HuH-7.5 (cell line): ENCODE measurements at places on chromosomes 12 and 14.

GRCh38 chr14:57008534-57008933, 198.3 kb upstream of the OTX2 start:
- no peak for DNase-seq

DNA sequence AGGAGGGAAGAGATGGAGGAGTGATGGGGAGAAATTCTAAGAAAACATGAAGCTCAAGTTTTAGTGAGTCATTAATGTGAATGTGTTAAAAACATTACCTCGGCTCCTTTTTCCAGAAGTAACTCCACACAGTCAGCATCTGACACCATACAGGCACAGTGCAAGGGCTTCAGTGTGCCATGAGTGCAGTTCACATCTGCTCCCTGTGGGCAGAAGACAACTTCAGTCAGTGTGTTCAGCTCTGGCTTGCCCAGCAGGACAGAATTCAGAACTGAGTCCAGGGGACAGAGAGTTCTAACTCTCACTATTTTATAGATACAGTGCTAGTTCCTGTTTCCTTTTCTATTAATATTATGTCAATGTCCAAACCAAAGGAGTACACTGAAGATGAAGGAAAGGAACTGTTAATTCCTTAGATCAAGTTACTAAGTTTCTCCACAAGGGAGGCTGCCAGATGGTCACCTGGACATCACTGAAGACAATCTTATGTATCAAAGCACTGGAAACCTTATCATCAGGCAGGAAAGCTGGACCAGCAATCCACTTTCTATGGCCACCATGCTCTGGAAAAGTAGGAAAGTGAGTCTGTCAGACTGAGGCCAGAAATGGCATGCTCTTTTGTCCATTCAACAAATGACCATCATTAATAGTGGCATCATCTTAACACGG, 6.1 kb downstream of the ASB8 start:
- DNase-seq: no peak

- DNase-seq: peak; percentile 75
Observed at GRCh38 chr12:109719123-109720022, 5.7 kb downstream of the FAM222A start.

DNA sequence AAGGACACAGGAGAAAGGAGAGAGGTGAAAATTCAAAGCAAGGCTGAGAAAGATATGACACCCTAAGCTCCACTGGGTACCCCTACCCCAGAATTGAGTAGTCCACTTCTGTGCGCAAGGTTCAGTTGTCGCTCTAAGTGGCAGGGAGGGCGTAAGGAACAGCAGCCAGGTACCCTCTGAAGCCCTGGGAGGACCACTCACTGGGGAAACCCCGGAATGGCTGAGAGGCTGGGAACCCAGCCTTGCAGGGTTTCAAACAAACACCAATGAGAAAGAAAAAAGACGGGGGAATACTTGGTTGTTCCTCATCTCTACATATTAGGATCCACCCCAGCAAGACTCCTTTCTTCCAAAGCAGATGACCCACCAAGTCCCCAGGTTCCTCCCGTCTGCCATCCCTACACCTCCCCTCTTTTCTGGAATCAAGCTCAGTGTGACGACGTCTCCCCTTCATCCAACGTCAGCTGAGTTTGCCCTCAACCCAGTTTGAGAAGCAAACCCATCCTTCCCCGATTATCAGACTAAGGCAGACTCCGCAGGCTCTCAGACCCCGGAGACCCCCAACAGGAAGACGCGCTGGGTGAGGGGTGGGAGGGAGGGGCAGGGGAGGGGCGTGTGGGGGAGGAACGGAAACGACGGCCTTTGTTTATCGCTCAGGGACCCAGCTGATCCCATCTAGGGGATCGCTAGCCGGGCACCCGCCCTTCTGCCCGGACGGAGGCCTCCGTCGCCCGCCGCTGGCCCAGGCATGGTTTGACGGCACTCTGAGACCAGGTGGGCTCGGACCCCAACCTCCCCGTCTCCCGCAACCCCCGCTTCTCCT, 795 bp downstream of the LMBR1L start:
- no peak for DNase-seq

DNA sequence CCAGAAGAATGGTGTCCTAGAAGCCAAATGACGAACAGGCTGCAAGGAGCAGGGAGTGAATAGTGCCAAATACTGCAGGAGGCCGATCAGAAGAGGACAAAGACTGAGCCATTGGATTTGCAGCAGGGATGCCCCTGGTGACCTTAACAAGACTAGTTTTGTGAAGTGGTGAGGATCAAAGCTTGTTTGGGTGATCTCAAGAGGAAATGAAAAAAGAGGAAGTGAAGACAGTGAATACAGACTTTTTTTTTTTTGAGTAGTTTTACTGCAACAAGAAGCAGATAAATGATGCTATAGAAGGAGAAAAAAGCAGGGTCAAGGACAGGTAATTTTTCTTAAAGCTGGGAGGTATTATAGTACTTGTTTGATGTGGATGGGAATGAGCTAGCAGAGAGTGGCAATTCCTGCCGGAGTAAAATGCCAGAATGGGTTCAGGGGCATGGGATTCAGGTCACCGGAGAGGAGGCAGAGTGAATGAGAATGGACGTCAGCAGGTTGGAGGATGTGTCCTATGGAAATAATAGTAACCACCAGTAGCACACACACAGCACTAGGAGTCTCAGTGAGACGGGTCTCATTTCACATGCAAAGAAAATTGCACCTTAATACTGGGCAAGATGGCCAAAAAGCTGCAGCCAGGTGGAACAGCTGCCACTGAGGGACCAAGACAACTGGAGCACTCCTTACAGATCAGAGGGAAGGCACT, 345.8 kb upstream of the CCDC196 start:
- no peak for DNase-seq

- DNase-seq: peak; percentile 83
Observed at GRCh38 chr12:130818635-130819576, 20.1 kb downstream of the STX2 start.

DNA sequence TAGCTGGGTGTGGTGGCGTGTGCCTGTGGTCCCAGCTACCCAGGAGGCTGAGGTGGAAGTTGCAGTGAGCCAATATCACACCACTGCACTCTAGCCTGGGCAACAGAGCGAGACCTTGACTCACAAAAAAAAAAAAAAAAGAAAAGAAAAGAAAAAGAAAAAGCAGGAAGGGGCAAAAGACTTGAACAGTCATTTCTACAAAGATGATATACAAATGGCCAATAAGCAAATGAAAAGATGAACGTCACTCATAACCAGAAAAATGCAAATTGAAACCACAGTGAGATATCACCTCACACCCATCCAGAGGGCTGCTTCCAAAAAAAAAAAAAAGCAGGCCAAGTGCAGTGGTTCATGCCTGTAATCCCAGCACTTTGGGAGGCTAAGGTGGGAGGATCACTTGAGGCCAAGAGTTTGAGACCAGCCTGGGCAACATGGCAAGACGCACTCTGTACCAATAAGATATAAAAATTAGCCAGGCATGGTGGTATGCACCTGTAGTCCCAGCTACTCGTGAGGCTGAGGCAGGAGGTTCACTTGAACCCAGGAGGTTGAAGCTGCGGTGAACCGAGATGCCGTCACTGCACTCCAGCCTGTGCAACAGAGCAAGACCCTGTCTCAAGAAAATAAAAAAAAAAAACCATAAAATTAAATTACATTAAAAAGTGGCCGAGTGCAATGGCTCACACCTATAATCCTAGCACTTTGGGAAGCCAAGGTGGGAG, 20.5 kb downstream of the UBC start:
- DNase-seq: no peak

DNA sequence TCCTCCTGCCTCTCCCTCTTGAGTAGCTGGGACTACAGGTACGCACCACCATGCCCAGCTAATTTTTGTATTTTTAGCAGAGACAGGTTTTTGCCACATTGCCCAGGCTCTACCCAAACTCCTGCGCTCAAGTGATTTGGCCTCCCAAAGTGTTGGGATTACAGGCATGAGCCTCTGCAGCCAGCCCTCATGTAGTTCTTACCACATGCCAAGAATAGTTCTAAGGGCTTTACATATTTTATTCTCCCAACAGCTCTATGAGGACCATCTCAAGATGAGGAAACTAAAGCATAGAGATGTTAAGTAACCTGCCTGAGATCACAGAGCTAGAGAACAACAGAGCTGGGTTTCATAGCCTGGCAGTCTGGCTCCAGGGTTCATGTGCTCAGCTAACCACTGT, 37.9 kb upstream of the ALDH2 start:
- no peak for DNase-seq

DNA sequence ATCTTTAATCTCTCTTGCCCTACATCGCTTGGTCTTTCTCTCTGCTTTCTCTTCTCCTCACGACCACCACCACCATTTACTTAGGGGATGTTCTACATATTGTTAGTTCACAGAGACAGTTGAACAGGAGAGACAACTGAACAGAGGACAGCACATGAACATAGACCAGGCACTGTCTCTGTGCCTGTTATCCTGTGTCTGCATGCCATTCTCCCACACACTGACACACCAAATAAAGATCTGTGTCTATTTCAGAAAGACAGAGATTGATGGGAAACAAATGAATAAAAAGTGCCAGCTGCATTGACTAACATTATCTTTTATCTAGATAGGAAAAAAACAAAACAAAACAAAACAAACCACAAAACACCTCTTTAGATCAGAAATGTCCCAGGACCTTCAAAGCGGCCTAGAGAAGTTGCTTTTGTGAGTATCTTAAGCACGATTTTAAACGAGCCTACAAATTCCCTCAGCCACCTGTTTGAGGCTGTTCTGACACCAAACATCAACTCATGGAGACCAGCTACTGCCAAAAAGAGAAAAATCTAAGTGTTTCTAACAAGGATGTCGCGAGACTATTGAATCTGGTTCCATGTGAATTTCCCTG, 77.6 kb upstream of the PARP11 start:
- DNase-seq: no peak

- DNase-seq: no peak
Observed at GRCh38 chr14:34935488-34935887, 47.3 kb upstream of the SRP54 start.

DNA sequence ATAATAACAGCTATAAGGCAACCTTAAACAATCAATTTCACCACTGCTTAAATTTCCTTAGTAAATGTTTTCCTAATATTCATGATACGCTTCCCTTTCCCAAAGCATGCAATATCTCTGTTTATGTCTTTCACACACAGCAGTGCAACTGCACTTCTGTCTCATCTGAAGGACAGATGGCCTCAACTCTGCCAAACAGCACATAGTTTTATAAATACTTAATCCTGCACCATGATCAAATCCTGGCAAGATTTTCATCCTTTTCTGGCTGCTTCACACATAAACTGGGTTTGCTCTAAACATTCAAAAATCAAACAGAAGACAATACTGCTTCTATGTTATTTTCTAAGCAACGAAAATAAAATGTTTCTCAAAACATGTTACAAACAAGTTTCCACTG, 266.3 kb downstream of the ITPR2 start:
- no peak for DNase-seq

DNA sequence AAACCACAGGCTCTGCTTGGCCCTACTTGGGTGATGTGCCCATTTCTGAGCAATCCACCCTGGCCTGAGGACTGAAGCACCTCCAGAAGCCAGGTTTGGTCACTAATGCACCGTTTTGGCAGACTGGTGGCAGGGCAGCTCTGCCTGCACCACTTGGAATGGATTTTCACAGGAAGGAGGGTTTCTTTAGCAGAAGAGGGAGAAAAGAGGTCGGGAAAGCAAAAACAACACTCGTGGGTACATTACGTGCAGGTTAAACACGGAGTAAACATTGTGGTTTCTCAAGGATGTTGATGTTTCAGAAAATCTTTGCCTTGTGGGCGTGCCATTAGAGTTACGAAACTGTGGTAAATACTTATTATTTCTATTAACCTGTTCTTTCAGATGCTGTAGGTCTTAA, 70.8 kb downstream of the KCNA5 start:
- DNase-seq: no peak

GRCh38 chr12:54053751-54054741, at the start of gene HOXC4:
Gene HOXC4 (plus strand): TSS chr12:54053835. CDS start chr12:54053923, 88 bp downstream.
- DNase-seq: peak; percentile 86

GRCh38 chr12:112176321-112177010, 51.1 kb downstream of the TRAFD1 start:
- no peak for DNase-seq

- no peak for DNase-seq
Observed at GRCh38 chr12:40614923-40615322, 77.3 kb upstream of the CNTN1 start.

DNA sequence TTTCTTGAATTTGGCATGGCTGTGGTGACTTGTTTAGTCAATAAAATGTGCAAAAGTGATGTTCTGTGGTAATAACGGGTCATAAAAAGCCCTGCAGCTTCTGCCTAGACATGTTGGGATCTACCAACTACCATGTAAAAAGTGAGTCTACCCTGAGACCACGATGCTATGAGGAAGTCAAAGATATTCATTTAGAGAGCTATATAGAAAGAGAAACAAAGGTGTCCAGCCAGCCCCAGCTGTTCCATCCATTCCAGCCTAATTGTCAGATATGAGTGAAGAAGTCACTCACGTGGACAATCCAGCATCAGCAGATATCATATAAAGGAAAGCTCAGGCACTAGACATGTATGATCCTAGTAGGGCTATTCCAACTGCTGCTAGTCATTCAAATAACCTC, 117.2 kb upstream of the SSTR1 start:
- no peak for DNase-seq

DNA sequence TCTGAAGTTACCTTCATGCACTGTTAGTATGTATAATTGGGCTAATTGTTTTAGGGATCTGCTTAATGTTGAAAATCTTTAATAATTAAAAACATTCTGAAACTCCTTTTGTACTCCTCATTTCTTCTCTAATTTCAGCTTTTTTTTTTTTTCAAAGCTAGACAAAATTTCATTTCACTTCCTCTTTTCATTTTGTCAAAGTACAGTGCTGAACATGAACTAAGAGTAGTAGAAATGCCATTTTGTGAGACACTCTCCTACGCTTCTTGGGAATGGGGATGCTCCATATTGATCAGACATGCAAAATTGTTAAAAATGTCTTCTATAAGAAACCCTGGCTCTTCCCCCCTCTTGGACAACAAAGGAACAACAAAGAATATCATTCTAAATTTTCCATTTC, 1.7 kb downstream of the ABCD2 start:
- no peak for DNase-seq

DNA sequence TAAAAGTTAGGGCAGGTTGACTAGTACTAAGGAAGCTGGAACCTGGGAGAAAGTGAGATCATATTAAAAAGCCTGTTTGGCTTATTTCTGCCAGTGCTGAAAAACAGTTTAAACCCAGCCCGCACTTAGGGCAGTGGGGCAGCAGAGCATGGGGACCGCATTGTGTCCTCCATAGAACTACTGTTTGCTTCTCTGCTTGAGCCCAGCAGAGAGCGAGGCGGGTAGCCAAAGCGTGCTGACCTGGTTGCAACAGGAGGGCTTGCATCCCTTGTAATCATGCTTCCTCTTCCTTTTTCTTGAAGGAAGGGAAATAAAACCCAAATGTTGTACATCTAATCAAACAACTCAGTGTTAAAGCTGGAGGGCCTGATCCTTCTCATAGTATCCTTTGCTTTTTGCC, 82.5 kb upstream of the HOXC13 start:
- no peak for DNase-seq

DNA sequence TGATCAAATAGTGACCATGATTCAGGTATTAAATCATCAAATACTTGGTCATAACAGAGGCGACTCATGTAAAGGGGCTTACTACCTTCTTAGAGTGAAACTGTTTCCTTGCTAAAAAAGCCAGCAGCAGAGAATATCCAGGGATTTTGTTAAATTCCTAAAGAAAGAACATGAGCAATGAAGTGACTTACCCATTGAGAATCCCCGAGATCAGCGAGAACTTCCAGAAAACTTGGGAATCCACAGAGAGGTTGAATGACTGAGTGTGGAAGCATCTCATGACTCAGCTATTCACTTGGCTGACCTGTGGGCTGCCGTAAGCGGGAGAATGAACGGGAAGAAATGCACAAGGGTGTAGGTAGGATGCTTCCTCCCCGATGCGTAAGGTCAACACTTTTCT, 85.3 kb upstream of the KCNA1 start:
- no peak for DNase-seq

GRCh38 chr12:124898200-124898922, 16.1 kb downstream of the UBC start:
- no peak for DNase-seq
